PC-3 (cell line): ENCODE measurements at places on chromosomes 2 and 18. TPM values are rescaled to one million over a fixed set of nuclear protein-coding genes. Genes with fewer than 3 reads are reported as not detected.

- no peak for DNase-seq
Observed at GRCh38 chr2:7755879-7756278, 838.7 kb downstream of the RNF144A start.

PFN4 gene
- 0.44 and 2.3 TPM in 2 replicates for total RNA-seq

DNA sequence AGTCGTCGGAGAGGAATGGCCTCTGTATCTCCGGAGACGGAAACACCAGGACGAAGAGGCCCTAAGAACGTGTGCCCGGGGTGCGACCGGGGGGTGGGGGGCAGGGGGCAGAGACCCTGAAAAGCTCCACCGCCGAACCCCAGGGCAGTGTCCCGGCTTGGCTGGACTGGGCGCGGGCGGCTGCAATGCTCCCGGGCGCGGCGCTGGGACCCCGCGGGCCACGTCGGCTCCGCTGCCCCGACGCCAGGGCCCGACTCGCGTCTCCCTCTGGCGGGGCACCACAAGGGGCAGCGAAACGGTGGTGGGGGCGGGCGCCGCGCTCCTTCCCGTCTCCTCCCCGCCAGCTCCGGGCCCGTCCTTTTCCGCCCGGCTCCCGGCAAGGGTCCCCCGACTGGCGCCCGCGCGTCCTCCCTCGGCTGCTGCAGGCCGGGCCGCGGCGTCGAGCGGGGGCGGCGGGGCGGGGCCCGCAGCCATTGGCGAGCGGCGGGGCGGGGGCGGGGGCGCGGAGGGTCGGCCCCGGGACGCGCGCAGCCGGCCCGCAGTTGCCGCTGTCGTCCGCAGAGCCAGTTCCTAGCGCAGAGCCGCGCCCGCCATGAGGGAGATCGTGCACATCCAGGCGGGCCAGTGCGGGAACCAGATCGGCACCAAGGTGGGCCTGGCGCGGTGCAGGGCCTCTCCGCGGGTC, at the start of gene TUBB6:
Gene TUBB6, plus strand, starts transcription at position 541 of the 685 bp plus-strand sequence. Its CDS starts 52 bp downstream, at position 593.
- DNase-seq, result no peak

DNA sequence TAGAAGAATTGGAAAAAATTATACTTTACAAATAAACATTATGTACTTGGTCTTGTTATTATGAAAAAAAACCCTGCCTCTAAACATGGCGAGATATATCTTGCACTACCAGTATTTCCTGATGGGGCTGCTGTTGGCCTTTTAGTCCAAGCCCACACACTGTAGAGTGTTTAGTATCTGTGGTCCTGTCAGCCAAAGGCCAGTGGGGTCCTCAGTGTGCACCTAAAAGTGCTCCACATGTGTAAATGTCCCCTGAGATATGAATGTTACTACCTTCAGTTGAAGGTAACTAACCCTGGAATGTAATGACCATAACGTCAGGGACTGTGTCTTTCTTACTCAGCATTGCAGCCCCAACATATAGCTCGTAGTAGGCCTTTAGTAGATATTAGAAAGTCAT, 71.1 kb upstream of the HK2 start:
- DNase-seq, result no peak

DNA sequence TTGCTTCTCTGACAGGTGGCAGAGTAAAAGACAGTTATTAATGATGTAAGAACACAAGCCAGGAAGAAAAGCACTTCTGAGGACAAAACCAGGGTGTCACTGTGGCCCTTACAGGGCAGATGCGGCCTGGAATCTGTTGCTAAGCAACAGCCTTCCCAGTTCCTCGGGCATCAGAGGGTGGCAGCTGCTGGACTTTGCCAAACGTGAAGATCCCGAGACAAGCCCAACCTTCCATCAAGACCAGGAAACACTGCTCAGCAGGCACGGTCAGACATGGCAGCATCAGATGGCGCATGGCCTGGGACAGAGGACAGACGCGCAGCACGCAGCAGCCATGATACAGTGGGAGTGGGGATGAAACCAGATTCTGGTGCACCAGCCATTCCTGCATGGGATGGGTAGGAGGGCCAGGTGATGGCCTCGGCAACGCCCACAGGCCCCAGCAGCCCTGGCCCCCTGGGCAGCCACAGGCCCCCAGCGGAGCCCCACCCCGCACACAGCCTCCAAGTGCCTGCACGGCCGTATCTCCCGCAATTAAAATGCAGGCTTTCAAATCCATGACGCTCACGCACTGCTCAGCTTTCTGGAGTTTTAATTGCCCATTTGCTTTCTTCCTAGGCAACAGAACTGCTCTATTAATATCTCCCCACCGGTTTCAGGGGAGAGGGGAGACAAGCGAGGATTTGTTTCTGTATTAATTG, 89.0 kb downstream of the EIPR1 start:
- DNase-seq, result no peak

DNA sequence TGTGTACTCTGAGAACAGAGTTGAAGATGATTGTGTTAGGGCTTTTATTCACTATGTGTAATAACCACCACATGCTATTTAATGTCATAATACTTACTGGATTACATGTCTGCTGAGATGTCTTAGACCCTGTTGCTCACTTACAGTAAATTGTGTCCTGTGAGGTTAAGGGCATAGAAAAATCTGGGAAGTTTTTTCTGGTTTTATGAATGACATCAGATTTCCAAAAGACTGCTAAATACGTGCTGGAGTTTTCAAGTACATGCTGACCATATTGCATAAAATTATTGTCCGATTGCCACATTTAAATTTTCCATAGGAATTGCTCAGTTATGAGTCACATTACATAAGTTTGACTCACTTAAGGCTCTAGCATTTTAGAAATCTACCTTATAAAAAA, 96.7 kb upstream of the COL5A2 start:
- DNase-seq, result peak; percentile 94

- peak; percentile 85 for DNase-seq
Observed at GRCh38 chr2:157784169-157784822, 91.8 kb downstream of the ACVR1 start.

GRCh38 chr2:197168705-197169104, 141.9 kb downstream of the ANKRD44 start:
- DNase-seq, result peak; percentile 67

GRCh38 chr2:236659758-236660150, 90.1 kb downstream of the ACKR3 start:
- peak; percentile 94 for DNase-seq

SOX11 gene
- total RNA-seq, result not detected in 2 replicates

- DNase-seq, result no peak
Observed at GRCh38 chr2:241565411-241565810, 6.9 kb downstream of the BOK start.

GRCh38 chr2:238141541-238142318, 3.3 kb downstream of the KLHL30 start:
- DNase-seq, result peak; percentile 86

GRCh38 chr2:174634130-174635014, 36.8 kb upstream of the WIPF1 start:
- DNase-seq, result no peak

DNA sequence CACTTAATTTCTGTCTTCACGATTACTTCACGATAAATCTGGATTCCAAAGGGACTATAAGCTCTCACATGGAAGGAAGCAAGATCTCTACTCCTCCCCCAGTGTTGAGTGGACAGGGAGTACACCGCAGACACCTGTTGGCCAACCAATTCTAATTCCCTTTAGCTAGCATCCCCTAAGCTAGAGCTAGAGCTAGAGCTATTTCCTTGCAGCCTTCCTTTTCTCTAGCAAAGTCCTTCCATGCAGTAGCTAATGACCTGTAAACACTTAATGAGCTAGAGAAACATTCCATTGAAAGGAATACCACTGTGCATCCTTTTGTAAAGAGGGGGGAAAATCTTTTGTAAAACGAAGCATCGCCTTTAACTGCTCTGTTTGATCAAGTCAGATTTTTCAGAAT, 56.5 kb downstream of the BCL11A start:
- DNase-seq, result no peak

DNA sequence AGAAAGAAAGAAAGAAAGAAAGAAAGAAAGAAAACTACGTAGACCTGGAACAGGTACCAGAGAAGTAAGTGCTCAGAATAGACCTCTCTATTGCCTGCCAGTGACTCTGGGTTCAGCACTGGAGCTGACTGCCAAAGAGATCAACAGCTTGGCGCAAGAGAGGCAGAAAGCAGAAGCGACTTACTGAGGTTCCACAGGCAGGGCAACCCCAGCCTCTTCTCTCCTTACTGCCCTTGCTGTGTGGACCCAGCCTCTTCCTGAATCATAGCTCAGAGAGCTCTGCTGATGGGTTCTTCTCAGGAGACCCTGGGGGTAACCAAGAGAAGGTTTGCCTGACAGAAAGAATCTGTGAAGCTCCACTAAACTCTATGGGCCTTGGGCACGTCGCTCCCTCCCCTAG, 7.1 kb downstream of the CAPN13 start:
- no peak for DNase-seq

- no peak for DNase-seq
Observed at GRCh38 chr2:60873381-60873780, 8.0 kb upstream of the REL start.

GRCh38 chr18:22831441-22831904, 101.7 kb upstream of the RBBP8 start:
- DNase-seq, result peak; percentile 57

CD8B gene
- total RNA-seq, result not detected in 2 replicates

DNA sequence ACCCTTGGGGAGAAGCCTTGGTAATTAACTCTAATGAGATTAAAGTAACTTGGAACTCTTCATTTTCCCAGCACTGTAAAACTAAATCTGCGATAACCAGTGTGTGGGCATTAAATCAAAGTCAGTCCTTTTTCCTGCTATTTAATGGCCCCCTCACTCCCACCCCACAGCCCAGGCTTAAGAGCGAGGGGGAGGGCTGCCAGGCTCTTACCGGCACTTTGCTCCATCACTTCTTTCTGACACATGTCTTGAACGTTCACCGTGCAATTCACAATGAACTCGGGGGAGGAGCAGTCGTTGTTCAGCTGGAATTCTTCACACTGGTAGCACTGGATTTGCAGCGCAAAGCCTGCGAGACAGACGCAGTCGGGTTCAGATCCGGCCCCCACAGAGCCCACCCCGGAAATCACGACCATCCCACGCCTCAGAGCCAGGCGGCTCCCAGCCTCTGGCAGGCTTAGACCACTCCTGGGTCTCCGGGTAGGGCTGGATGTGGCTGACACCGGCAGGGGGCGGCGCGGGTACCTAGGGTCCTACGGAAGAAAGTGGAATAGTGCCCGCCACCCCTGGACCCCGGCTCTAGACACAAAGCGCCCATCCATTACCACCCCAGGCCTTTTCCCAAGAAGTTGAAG, 1.7 kb downstream of the LYPD1 start:
- DNase-seq, result peak; percentile 31

GRCh38 chr2:233384811-233385488, 30.7 kb downstream of the DGKD start:
- peak; percentile 80 for DNase-seq

- no peak for DNase-seq
Observed at GRCh38 chr2:96147593-96148201, 2.5 kb upstream of the DUSP2 start.

GRCh38 chr2:215434447-215435279, 1.2 kb downstream of the FN1 start:
- peak; percentile 28 for DNase-seq

- no peak for DNase-seq
Observed at GRCh38 chr18:70398076-70398475, 109.2 kb downstream of the SOCS6 start.

DNA sequence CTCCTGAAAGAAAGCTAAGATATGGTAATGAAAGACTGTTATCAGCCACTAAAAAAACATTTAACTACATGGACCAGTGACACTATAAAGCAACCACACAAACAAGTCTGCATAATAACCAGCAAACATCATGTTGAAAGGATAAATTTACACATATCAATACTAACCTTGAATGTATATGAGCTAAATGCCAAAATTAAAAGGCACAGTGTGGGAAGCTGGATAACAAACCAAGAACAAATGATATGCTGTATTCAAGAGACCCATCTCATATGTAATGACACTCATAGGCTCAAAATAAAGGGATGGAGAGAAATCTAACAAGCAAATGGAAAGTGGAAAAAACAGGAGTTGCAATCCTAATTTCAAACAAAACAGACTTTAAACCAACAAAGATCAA, 213.1 kb upstream of the CDH2 start:
- no peak for DNase-seq

ACTG2 gene
- 1.6 and 3.8 TPM in 2 replicates for total RNA-seq

DNA sequence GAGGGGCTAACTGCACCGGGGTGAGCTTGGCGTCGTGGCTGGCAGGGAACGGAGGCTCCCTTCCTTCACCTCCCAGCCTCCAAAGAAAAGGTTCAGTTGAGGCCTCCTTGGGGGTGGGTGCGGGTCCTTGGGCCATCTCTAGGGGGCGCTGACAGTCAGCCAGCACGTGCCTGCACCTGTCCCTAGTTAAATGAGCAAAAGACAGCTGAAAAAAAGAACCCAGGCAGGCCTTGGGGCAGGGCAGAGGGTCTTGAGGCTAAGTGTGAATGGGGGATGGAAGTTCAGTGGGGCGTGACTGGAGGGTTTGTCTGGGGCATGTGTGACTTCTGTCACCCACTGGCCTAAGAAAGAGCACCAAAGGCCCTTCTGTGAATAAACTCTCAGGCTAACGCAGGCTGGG, 56.4 kb downstream of the ZFP36L2 start:
- no peak for DNase-seq

- no peak for DNase-seq
Observed at GRCh38 chr2:161283926-161284325, 24.3 kb upstream of the PSMD14 start.

DNA sequence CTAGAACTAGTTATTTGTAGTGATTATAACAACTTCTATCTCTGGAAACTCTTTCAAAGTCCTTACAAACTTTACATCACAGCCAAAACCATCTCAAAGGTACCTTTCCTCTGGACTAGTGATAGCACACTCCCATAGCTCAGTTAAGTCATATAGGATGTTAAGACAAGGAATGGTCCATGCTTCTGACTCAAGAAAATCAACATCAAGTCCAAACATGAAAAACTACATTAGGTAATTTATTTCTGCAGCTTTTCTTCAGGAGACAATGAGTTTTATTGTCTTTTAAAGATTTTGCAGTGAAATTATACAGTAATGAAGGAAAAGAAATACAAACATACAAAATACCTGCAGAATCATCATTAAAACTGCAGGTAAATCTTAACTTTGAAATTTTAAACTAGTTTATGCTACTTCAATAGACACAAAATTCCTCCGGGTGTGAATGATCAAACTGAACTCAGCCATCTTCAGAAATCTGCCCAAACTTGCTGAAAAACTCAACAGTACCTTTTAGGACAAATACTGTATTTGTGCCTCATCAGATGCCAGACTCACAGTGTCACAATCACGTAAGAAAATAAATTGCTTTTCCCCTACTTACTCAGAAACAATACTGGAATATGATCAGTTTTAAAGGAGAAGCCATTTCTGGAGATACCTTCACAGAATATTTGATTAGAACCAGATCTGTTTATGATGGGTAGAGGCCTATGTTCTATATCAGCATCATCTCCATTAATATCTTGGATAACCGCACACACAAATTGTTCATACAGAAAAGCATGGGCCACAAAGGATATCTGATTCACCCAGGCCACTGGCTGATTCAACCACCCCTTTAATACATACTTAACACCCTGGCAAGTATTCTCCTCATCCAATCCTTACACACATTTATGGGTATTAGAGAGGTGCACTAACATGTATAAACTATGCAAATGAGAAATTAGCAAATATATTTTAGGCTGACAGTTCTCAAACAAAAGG, 2.6 kb downstream of the TMEM131 start:
- DNase-seq, result peak; percentile 38

LAPTM4A gene
- total RNA-seq, result 54.5 and 62.7 TPM in 2 replicates

GRCh38 chr2:74261204-74261864, 62.9 kb downstream of the MTHFD2 start:
- peak; percentile 80 for DNase-seq
